ENCODE measurements at places on chromosomes 11 and 22.

DNA sequence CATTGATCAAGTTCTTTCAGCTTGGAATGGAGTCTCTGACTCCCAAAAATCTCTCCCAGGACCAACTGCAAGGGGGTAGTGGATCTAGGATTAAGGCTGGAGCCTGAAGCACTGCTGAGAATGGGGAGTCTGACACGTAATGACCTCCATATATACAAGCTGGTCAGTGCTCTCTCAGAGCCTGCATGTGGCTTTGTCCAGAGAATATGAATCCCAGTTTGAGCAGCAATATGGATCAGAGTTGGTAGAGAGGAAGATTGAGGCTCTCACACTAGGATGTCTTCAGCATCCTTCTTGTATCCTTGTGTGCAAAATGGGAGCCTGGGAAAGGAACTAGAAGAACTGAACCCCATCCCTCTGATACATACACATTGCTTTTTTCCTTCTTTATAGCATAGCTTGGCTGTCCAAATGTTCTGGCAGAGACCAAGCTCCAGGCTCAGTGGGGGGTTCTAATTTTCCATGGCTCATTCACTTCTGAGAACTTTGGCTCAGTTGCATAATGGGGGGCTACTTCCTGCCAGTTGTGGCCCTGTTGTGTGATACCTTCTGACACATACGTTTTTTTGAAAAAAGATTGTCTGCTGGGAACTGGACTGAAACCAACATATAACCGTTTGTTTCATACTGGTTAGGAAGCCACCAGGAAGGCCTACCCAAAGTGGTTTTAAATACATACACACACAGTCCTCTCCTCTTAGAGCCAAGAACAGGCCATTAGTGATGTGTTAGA is 138.2 kb downstream of the ETS1 start:
- no peak for DNase-seq

DNA sequence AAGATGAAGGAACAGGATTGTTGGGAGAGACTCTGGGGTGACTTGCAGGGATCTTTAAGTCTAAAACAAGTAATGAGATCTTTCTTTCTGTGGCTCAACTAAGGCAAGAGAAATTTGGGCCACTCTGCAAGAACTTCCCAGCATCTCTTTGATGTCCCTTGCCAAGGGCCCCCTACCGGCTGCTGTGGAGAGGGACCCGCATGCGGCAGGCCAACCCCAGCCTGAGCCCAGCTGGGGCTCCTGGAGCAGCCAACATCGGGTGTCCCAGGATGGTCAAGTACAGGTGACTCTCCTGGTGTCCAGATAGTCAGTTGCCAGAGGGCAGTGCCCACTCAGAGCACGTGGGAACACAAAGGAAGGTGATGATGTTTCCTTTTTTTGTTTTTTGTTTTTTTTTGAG is 363.2 kb downstream of the TBC1D22A start:
- DNase-seq: no peak

- no peak for DNase-seq
Observed at GRCh38 chr22:21857481-21857914, 9.9 kb downstream of the MAPK1 start.

DNA sequence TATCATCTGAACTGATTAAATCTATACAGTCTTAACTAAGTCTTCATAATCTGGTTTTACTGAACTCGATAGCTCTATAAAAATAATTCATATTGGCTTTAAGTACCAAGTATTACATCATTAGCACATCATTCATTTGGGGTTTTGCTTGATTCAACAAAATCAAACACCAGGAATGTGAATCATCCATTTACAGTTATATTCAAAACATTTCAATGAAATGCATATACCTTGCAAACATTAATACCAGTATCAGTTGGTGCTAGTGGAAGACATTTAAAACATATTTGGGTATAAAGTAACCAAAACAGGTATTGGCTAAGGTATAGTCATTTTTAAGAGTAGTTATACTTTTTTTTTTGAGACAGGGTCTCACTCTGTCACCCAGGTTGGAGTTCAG is 12.2 kb upstream of the CCDC89 start:
- DNase-seq: no peak

DNA sequence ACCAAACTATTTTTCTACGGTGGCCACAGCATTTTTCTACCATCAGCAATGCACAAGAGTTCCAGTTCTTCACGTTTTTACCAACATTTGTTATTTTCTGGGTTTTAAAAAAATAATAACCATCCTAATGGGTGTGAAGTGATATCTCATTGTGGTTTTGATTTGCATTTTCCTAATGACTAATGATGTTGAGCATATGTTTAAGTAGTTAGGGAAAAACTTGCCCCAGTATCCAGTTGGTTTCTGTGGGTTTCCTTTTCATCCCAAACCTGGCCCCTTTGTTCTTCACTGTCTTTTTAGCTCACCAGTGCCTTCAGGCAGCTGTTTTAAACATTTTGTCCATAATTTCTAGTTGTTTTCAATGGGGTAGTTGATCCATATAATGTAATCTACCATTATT is 14.7 kb upstream of the PTS start:
- DNase-seq: no peak

DNA sequence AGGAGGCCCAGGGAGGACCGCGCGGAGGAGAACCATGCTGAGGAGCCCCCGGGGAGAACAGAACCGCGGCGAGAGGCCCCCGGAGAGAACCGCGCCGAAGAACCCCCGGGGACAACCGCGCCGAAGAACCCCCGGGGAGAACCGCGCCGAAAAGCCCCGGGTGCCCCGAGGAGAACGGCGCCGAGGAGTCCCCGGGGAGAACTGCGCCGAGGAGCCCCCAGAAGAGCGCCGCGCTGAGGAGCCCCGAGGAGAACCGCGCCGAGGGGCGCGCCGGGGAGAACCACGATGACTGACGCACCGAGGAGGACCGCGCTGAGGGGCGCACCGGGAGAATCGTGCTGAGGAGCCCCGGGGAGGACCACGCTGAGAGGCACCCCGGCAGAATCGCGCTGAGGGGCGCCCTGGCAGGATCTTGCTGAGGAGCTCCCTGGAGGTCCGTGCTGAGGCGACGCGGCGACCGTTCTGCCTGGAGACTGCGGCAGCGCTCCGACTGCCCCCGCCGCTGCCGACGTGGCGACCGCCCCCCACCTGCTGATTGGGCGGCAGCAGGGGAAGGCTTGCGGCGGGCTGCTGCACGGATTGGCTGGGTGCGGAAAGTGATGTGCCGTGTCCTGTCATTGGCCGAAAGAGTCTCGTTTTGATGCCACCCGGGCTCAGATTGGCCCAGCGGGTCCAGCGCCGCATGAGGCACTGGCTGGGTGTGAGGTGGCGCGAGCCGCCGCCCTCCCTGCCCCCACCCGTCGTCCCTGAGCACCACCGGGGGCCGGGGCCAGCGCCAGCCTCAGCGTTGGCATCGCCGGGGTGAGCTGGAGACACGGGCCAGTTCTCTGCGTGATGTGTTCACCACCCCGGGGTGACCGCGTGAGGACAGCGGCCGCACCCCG is at the start of gene KCNQ1OT1:
KCNQ1OT1 (minus strand) TSS at position 464 of the 884 bp plus-strand sequence.
- peak; percentile 95 for DNase-seq

DNA sequence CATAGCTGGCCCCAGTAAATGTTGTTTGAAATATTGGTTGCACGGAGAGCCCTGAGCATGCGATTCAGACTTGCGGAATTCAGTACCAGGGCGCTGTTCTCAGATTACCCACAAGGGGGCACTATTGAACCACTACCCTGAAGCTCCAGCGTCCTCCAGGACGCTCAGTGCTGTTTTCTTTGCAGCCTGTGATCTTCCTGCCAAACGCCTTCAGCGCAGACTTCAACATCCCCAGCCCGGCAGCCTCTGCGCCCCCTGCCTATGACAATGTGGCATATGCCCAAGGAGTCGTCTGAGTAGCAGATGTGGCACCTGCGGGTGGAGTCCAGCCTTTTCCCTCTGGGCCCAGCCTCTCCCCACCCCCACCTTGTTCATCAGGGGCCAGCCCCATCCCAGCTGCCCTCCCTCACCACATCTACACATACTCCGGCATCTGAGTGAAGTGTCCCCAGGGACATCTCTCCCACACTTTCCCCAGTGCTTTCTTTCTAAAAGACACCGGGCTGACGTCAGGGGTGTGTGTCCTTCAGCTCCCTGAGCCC is 9.6 kb upstream of the MS4A10 start:
- DNase-seq: peak; percentile 95

DNA sequence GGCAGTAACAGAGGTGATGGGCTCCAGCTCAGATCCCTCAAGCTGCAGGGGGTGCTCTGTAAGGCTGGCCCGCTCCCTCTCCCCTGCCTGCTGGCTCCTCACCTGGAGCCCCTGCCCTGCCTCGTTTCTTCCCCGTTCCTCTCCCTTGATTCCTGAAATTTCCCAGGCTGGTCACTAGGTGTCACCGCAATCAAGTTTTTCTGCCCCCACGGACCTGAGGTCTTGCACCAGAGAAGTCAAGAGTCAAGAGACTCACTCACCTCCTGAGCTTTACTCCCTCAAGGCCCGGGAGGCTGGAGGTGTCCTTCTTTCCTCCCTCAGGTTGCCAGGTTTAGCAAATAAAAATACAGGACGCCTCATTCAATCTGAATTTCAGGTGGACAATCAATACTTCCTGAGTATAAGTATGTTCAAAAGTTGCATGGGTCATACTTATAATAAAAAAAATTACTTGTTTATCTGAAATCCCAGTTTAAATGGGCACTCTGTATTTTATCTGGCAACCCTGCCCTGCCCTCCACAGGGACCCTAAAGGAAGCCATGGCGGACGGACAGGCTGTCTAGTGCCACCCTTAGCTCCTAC is 69.2 kb downstream of the SCUBE1 start:
- peak; percentile 76 for DNase-seq

DNA sequence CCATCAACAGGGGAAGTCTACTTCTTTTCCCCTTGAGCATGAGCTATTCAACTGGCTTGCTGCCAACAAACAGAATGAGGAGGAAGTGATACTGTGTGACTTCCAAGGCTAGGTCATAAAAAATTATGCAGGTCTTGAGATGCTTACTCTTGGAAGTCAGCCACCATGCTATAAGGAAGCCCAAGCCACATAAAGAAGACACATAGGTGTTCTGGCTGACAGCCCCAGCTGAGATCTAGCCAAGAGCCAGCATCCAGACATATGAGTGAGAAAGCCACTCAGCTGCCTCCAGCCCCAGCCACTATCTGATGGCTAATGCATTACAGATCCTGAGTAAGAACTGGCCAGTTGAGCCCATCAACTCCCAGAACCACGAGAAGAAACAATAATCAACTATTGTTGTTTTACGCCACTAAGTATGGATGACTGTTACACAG is 31.0 kb upstream of the PPP2R1B start:
- DNase-seq: peak; percentile 100

DNA sequence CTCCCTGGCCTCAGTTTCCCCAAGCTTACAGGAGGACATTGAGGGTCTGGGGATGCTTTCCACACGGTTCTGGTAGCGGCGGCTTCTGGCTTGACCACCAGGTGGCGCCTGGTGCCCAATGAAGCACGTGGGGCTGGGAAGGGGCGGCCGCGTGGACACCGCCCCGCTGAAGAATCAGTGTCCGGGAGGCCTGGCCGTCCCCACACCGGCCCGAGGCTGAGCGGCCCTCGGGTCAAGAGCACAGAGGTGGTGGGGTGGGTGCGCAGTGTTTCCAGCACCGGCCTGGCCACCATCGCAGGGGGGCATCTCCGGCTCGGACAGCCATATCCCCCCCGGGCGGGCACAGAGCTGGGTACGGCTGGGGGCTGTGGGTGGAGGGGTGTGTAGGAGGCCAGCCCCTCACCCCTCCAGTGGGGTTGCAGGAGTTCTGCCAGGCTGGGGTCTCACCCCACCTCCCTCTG is 27.8 kb upstream of the PPARA start:
- DNase-seq: peak; percentile 88

DNA sequence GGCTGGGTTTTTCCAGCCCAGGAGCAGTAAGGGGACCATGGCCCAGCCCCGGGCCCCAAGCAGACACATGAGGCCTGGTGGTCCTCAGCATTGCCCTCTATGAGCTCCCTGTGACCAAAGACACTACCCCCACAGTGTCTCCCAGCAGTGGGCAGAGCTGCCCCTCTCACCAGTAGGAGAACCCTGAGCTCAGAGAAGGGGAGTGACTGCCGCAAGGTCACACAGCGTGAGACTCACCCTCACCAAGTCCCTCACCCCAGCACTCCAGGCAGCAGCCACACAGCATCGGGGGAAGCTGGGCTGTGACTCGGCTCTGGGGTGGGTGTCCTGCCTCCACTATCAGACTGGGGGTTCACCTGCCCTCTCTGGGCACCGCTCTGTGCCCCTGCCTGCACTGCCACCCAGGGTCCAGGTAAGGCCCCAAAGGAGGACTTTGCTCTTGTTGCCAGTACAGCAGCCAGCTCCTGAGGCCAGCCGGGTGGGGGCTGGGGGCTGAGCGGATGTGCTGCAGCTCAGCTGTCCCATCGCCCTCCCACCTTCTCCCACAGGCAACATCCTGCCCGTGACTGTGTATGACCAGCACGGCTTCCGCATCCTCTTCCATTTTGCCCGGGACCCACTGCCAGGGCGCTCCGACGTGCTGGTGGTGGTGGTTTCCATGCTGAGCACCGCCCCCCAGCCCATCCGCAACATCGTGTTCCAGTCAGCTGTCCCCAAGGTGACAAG is 7.9 kb upstream of the SH3BP1 start:
- no peak for DNase-seq

DNA sequence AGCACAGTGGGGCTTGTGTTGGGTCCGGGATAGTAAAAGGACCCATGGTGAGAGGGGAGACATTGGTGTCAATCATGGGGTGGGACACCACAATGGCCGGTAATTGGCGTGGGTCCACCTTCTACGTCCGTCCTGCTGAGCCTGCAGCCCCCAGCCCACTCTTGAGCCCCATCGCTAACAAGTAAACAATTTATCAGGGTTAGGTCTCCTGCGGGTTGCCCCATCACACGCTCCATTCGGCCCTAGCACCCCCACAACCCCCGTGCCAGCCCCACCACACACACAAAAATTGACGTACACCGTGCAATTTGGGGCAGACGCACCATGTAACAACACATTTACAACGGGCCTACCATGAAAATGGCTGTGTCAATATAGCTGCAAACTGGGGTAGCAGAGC is 86.5 kb upstream of the HTATIP2 start:
- no peak for DNase-seq

DNA sequence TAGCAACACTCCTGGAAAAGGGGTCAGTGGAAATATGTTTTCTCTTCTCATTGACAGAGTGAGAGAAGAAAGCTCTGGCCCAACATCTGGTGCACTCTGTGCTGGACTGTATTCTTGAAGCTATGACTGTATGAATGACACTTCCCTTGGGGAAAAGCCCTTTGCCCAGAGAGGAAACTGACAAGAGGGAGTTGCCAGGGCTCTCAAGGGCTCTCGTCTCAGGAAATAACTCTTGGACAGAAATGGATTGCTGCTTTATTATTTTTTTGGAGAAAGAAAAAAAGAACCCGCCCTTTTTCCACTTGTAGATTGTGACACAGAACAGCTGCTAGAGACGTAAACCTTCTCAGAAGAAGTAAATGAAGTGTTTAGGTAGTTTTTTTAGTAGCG is 11.4 kb downstream of the ETS1 start:
- no peak for DNase-seq

- no peak for DNase-seq
Observed at GRCh38 chr11:8867931-8868631, 42.9 kb upstream of the AKIP1 start.

DNA sequence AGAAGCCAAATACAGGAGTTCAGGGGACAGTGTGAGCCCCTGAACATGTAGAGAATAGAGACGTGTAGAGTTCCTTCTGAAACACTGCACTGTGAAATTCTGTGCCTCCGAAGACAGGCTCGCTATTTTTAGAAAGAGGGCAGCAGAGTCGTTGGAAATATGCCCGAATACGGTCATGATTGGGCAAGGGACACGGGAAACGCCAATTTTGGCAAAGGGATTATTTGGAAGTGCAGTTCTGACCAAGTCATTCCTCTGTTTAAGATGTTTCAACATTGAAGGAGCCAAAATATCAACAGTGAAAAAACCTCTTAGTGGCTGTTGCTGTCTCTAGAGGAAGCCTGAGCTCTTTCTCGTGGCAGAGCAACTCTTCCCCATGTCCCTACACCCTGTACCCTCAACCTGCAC is 9.5 kb upstream of the CBX6 start:
- DNase-seq: no peak

GRCh38 chr22:33758961-33759360 is 161.3 kb downstream of the LARGE1 start:
- no peak for DNase-seq

Data from Karpas-422 (cell line).